ENCODE measurements at places on chromosomes 13 and 19. TPM values are rescaled to one million over a fixed set of nuclear protein-coding genes. Genes with fewer than 3 reads are reported as not detected.

DNA sequence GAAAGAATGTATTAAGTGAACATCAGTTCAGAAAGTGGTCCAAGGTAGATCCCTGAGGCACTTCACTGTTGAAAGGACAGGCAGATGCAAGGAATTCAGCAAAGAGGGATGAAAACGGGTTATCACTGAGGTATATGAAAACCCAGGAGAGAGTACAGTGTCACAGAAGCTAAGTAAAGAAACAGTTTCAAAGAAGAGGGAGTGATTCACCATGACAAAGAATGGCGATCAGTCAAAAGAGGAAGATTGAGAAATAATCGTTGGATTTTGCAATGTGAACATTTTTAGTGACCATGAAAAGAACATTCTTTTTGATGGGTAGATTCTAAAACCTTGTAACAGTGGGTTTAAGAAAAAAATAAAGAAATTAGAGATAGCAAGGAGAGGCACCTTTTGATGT is 99.3 kb downstream of the EPSTI1 start:
- H3K27me3 ChIP-seq, result no peaks in the 10 kb centered on the region
- DNase-seq, result no peak
- no peak overlapping the region for H3K4me3 ChIP-seq
- H3K27ac ChIP-seq, result no peak overlapping the region
- H3K36me3 ChIP-seq, result no peaks in the 10 kb centered on the region
- peaks cover 2% of the 10 kb centered on the region for H3K4me1 ChIP-seq

Gene VSIG10L
- total RNA-seq, result 0.62 TPM

Gene OR1M1
- not detected for total RNA-seq

DNA sequence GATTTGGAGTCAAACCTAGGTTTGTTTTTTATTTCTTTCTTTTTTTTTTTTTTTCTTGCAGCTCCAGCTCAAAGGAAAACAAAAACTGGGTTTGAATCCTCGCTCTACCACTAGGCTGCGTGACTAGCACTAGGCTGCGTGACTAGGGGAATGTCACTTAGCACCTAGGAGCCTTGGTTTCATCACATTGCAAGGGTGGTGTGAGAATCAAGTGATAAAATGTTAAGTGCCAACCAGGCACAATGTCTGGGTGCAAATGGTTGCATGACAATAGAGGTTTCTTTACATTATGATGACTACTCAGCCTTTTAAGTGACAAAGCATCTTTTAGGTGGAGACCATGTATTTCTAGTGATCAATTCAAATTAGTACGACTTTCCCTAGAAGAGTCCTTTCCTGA is 27.9 kb downstream of the RCBTB2 start:
- no peak overlapping the region for H3K4me3 ChIP-seq
- H3K27ac ChIP-seq, result no peak overlapping the region
- no peaks in the 10 kb centered on the region for H3K36me3 ChIP-seq
- no peaks in the 10 kb centered on the region for H3K4me1 ChIP-seq
- no peaks in the 10 kb centered on the region for H3K27me3 ChIP-seq

Gene ZNF486
- 8.4 TPM for total RNA-seq

GRCh38 chr13:48118030-48118429 is 23.1 kb upstream of the MED4 start:
- H3K4me3 ChIP-seq, result no peak overlapping the region
- no peaks in the 10 kb centered on the region for H3K36me3 ChIP-seq
- H3K27me3 ChIP-seq, result peaks cover 14% of the 10 kb centered on the region
- H3K4me1 ChIP-seq, result no peaks in the 10 kb centered on the region

All from endothelial cell of umbilical vein (primary cell).